ENCODE measurements at places on chromosomes 7 and 10. TPM values are rescaled to one million over a fixed set of nuclear protein-coding genes. Genes with fewer than 3 reads are reported as not detected.
A peak's percentile ranks its signal among the peaks of the same experiment; 100 is the strongest.

DNA sequence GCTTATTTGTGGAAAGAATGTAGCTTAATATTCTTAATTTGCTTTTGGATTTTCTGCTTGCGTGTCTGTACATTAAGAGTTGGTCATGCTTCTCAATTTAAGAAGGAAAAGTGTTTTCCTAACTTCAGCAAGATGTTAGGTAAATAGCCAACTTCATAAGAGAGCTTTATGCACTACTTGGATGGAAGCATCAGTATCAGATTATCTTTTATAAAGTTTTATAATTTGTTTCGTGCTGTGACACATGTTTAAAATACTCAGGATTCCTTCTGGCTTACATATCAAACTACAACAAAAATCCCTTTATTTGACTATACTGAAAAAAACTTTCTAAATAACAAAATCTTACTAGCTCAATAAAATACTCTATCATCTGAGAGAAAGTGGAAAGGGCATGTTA, 34.8 kb upstream of the AGR2 start:
- no peak for DNase-seq

DNA sequence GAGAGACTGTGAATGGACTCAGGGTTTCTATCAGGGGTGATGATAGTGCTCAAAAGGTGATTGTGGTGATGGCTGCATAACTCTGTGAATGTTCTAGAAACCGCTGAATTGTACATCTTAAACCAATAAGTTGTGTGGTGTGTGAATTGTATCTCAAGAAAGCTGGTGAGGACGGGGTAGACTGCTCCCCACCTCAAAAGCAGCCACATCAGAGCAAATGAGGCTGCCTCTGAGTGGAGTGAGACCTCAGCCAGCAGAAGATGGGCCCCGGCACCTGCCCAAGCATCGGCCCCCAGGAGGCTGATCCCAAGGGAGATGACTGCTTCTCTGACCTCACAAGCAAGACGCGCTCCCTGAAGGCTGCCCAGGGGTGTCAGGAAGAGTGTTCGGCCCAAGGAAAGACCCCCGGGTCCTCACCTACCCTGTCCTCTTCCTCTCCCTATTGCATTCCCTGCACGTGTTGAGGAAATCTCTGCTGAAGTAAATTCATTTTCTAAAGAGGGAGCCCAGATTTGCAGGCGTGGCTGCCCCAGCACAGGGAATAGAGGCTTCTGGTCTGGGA, 279.3 kb upstream of the SHH start:
- no peak for DNase-seq

DNA sequence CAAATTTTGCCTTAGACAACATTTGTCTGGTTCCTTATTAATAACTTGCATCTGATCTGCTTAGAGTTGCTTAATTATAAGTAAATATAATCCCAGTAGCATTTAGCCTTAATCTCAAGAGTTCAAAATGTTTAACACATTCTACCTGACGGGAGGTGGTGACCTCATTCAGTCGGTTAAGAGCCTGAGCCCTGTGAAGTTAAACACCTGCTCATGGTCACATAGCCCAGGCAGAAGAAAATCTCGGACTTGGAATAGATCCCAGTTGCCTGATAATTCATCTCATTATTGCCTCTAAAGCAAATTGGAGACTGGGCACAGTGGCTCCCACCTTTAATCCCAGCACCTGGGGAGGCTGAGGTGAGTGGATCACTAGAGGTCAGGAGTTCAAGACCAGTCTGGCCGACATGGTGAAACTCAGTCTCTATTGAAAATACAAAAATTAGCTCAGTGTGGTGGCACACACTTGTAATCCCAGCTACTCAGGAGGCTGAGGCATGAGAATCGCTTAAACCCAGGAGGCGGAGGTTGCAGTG, 18.6 kb upstream of the ASCC1 start:
- peak; percentile 9 for DNase-seq

GRCh38 chr7:50213622-50214017, 90.9 kb upstream of the IKZF1 start:
- no peak for DNase-seq

- DNase-seq = no peak
These were observed 104.2 kb upstream of the EEPD1 start for GRCh38 chr7:36048902-36049240.

DNA sequence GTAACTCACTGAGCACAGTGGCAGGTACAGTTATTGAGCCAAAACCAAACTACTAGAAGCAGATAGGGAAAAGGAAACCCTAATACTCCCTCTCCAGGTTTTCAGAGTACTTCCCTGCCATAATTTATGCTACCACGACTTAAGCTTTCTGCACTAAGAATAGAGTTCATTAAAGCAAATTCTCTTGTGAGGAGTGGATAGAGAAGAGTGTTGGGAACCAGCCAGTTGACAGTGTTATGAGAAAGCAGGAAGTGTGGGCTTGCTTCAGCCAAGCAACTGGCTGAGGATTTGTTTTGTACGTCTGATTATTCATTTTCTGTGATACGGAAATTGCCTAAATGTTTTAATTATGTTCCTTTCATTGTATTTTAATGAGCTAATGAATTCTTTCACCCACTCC, 280.5 kb downstream of the KIF20B start:
- DNase-seq = no peak

- no peak for DNase-seq
These were observed 23.5 kb upstream of the GPR26 start for GRCh38 chr10:123642697-123643096.

DNA sequence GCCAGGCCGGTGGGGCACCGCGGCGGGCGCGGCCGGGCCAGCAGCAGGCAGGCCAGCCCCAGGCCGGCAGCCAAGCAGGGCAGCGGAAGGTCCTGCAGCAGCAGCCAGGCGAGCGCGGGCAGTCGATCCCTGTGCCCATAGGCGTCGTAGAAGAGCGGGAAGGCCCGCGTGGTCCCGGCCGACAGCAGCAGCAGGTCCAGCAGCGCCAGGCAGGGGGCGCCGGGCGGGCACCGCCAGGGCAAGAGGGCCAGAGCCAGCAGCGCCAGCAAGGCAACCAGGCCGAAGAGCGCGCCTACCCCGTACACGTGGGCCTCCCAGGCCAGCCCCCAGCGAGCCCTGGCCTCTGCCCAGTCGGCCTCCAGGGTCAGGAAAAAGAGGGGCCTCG, 8.4 kb upstream of the RBM28 start:
- no peak for DNase-seq

- no peak for DNase-seq
These were observed 59.2 kb downstream of the CDHR3 start for GRCh38 chr7:106022193-106022821.

- no peak for DNase-seq
These were observed 654.0 kb downstream of the SDK1 start for GRCh38 chr7:3955026-3955425.

DNA sequence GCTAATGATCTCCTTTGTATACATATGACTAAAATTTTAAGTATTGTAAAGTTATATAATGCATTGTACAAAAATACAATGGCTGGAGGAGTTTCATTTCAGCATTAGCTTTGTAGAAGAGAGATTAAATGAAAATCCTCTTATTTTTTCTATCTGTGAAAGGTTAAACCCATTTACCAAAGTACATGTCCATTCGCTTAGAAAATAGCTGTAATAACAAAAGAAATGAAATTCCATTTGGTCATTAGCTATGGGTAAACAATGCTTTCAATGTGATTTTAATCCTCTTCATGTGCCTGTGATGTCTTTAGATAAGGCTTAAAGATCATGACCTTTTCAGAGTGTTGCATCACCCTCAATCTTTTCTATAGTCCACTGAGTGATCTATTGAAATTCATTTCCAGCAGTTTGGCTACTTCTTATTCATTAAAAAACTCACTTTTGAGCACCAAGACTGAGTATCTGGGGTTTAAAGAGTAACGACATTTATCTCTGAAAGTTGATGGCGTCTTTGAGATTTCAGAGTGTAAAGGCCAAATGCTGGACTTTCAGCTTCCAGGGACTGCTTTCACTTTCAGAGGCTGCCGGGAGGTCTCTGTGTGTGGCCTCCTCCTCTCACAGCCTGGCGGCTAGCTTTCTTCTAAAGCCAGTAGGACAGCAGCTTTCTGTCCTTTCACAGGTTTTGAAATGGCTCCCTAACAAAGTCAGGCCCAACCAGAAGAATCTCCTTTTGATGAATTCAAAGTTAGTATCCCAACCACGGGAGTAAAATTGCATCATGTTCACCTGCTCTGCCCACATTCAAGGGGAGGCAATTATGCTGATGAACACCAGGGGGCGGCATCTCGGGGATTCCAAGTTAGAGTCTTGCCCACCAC, 701.4 kb upstream of the COBL start:
- no peak for DNase-seq

The ADIRF gene
- 451 TPM for total RNA-seq

The CFTR gene
- 0.82 TPM for total RNA-seq

The SRRM3 gene
- 4.8 TPM for total RNA-seq

The GNAT3 gene
- not detected for total RNA-seq

The GDF10 gene
- 0.80 TPM for total RNA-seq

The CALHM3 gene
- total RNA-seq = not detected

The PRKG1 gene
- total RNA-seq = 8.4 TPM

The IGFBP1 gene
- 2.8 TPM for total RNA-seq

The FAM237B gene
- total RNA-seq = not detected

The EVX1 gene
- total RNA-seq = not detected
